Activated naive CD8-positive, alpha-beta T cell treated with anti-CD3 and anti-CD28 coated beads, Interleukin-2, amount 50 U/mL, for 16 hours (primary cell): ENCODE measurements at places on chromosomes 2 and 18.

DNA sequence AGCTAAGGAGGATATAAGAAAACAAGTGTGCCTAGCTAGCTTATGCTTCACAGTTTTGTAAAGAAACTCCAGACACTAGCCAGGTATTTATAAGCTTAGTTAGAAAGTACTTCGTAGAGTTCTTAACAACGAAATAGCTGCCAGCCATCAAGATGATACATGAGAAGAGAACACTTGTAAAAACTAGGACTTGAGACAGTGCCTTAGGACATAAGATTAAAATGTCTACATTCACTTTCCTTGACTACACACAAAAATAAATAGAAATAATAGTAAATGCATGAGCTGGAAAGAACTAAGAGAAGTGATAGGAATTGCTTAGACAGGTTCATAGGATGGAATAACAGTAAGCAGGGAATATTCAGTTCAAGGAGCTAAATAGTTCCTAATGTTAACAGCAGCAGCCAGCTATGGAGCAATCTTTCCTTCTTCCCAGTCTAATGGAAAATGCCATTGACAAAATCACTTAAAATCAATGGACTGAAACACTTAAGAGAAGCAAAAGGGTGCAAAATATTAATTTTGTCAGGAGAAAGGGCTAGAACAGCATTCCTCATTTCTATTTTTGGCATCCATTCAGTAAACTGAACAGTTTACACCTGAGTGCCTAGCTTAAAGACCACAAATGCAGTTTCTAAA lies 186.6 kb downstream of the PDE11A start:
- DNase-seq = no peak

GRCh38 chr2:230957756-230958391 lies 32.8 kb upstream of the GPR55 start:
- DNase-seq = no peak

DNA sequence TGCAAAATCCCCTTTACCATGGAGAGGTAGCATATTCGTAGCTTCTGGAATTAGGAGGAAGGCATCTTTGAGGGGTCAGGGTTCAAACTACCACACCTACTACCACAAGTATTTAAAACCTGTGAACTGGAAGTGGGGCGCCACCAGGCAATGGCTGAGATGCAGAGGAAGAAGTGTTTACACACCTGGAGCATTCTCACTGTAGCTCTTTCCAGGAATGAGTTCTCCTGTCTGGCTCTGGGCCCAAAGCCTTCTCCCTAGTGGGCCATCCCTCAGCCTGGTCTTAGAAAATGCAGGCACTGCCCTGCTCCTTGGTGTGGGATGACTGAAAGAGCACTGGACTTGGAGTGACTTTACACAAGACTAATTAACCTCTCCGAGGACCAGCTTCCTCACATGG lies 30.7 kb upstream of the FOXI3 start:
- no peak for DNase-seq

- no peak for DNase-seq
These were observed 4.3 kb downstream of the VAPA start for GRCh38 chr18:9918016-9918680.

GRCh38 chr2:57207191-57207590 lies 839.4 kb upstream of the VRK2 start:
- no peak for DNase-seq

GRCh38 chr18:51561821-51562220 lies 364.3 kb upstream of the MEX3C start:
- DNase-seq = no peak

DNA sequence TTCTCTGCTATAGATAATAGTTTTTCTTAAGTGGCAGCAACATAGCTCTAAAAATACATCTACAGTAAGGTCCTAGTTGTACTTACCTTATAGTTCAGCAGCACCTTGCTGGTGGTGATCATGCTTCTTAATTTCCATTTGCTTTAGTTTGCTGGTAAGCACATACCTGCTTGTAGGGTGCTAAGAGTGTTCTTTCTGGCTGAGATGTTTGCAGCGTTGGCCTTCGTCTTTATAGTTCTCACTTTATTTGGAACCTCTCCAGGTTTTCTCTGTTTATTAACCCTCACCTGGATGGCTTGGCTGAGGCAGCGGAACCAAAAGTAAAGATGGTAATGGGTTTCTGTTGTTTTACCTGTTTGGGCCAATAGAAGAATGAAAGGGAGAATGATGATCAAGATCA lies 123.6 kb upstream of the EFEMP1 start:
- DNase-seq = no peak

DNA sequence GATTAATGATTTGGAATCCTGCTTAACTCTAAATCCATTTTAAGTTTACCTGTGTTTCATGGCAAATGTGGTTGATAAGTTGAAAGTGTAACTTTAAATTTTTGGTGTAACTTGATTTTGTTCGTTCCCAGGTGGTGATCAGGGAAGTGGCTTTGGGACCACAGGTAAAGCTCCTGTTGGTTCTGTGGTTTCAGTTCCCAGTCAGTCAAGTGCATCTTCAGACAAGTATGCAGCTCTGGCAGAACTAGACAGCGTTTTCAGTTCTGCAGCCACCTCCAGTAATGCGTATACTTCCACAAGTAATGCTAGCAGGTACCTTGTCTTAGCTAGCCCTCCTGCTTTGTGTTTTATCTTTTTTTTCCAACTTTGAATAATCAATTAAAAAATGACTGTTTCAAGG lies 62.8 kb downstream of the AGFG1 start:
- no peak for DNase-seq

DNA sequence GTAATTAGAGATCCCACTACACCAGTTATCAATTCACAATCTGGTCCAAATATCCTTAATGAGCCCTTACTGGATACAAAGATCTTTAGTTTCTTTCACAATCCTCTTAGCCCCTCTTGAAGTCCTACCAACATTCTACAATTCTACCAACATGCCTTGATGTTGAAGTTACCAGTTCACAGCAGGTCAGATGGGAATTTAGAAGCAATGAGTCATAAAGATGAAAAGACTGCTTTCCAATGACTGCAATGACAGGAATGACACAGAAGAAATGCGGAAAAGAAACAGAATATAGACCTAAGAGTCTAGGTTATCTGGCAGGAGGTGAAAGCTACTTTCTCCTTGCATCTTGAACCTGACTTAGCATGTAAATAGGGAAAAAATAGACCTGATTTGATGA lies 24.5 kb downstream of the RTTN start:
- DNase-seq = no peak

GRCh38 chr18:11857177-11857887 lies 6.1 kb downstream of the CHMP1B start:
- DNase-seq = no peak

DNA sequence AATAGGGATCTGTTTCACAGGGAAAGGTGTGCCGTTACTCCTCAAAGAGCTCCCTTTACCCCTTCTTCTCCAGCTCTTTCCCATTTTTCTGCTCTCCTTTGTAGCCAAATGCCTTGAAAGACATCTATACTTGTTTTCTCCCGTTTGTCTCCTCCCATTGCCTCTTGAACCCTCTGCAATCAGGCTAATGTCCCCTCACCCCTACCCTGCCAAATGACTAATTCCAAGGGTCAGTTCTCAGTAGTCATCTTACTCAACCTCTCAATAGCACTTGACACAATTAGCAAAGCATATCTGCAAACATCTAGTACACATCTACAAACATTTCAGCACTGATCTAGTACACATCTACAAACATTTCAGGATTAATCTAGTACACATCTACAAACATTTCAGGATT lies 12.6 kb downstream of the MRO start:
- DNase-seq = no peak

DNA sequence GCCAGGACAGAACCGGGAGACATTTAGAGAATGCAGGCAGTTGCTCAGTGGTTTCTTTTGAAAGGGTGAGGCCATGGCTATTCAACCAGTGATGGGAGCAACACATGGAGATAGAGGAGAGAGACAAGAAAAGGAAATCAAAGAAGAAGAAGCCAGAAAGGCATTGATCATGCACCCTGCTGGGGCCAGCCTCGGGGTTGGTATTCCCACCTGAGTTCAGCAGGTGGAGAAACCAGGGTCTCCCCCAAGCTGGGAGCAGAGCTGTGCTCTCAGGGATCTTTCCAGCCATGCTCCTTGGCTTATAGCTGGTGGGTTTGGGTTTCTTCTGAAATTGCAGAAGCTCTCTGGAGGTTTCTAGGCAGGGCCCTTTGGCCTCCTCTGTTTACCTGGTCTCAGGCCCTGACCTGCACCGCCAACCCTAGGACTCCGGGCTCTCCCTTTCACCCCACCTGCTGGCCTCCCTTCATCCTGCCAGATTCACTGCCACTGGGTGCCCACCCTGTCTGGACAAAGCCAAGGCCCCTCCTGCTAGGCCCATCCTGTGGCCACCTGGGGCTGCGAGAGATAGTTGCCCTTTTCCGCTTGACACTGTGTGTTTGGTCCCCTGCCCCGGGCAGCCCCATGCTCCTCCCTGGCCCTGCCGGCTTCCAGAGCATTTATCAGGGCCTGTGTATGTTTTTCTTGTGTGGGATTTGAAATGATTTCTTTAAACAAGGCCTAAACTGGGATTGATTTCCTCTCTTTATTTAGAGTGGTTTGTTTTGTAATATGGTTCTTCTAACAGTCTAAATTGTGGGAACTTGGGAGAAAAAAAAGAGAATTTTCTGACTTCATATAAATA lies 126.7 kb downstream of the DDX1 start:
- DNase-seq = no peak
